ENCODE measurements at places on chromosomes 2 and 18. TPM values are rescaled to one million over a fixed set of nuclear protein-coding genes. Genes with fewer than 3 reads are reported as not detected.

HOXD1 gene
- total RNA-seq = not detected

LYPD1 gene
- 23.1 TPM for total RNA-seq

GCG gene
- 21.1 TPM for total RNA-seq

MC5R gene
- not detected for total RNA-seq

ING5 gene
- 33.4 TPM for total RNA-seq

PSMA8 gene
- total RNA-seq = not detected

DYNAP gene
- total RNA-seq = not detected

THSD7B gene
- 4.5 TPM for total RNA-seq

CCDC148 gene
- total RNA-seq = 1.6 TPM

TNFAIP6 gene
- total RNA-seq = 9.0 TPM

RAPGEF4 gene
- 2.0 TPM for total RNA-seq

NABP1 gene
- total RNA-seq = 36.1 TPM

CERKL gene
- total RNA-seq = 2.3 TPM
